ENCODE measurements at places on chromosomes 6 and 20.

DNA sequence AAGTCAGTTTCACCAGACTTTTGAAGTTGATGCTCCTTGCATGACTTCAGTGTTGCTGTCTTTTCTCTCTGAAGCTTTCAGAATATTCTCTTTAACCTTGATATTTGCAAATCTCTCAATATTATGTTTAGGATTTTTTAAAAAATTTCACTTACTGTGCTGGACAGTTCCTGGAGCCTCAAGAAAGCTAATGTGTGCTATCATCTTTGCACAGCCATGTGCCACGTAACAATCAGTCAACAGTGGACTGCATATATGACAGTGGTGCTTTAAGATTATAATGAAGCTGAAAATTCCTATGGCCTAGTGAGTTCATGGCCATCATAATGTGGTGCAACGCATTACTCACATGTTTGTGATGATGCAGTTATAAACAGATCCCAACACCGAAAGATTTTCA, 59.1 kb upstream of the OGFRL1 start:
- DNase-seq, result no peak

DNA sequence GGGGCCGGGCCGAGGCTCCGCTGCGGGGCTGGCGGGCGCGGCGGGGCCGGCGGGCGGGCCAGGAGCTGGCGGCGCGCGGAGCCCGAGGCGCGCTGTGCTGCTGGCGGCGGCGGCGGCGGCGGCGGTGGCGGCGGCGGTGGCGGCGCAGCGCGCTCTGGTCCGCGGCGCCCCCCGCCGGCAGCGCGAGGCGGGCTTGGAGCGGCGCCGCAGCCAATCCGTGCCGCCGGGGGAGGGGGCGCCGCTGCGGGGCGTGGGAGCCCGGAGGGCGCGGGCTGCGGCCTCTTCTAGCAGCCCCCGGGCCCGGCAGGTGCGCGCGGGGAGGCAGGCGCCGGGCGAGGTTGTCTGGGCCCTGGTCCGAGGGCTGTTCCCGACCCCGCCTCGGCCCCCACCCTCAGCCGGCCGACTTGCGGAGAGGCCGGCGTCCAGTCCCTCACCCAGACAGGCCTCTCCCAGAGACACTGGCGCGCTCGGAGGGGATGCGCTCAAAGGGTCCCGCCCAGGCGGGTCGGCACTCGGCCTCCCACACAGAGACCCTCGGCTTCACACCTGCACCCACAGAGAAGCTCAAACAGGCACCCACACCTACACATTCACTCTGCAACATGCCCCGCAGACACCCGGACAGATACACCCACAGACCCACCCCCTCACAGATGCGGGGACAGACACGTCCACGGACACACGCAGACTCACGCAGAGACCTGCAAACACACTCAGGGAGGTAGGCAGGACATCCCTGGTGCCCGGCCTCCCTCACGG, at the start of gene RIMS4:
TSS of gene RIMS4 (minus strand) at position 156 of the 759 bp plus-strand sequence. CDS start 275 bp downstream, outside the sequence.
- DNase-seq, result no peak

GRCh38 chr6:166003569-166003968, 164.1 kb downstream of the TBXT start:
- DNase-seq, result no peak

GRCh38 chr20:33773412-33774089, 37.6 kb upstream of the CHMP4B start:
- no peak for DNase-seq

DNA sequence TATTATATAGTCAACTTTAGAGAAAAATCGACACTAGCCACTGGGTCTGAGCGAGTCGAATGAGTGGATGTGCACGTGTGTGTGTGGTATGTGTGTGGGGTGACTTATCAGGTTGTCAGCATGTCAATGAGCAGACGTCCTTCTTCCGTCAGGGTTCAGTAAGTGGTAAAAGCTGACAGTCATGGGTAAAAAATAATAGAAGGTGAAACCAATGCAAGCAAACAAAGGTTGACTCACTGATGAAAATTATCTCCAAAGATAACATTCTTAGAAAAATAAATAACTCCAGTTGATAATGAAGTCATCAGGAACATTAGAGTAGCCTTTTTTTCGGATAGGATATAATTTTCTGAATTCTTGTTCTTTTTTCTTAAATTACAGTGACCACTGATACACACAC, 243.8 kb upstream of the FOXQ1 start:
- DNase-seq, result no peak

DNA sequence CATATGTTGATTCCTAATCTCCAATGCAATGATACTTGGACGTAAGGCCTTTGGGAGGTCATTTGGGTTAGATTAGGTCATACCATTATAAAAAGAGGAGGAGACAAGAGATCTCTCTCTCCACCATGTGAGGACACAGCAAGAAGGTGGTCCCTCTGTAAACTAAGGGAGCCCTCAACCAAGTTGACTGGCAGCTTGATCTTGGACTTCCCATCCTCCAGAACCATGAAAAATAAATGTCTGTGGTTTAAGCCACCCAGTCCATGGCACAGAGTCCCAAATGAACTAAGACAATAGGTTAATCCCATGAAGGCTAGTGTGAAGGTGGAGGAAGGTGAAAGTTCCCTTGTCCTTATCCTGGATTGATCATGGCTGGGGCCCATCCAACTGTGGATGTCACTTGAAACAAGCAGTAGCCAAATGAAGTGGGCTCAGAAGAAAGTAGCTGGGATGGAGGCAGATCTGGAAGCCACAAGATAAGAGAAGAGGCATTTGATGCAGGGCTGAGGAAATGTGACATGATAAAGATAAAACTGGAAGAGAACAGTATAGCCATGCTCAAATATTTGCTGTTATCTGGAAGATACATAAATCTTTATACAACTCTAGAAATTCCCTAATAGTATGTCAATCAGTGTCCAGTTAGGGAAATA, 99.9 kb downstream of the BANF2 start:
- DNase-seq, result no peak
